ENCODE measurements at places on chromosomes 3 and 15.

- DNase-seq = no peak
Measured at GRCh38 chr15:39728845-39729244, 53.8 kb downstream of the FSIP1 start.

DNA sequence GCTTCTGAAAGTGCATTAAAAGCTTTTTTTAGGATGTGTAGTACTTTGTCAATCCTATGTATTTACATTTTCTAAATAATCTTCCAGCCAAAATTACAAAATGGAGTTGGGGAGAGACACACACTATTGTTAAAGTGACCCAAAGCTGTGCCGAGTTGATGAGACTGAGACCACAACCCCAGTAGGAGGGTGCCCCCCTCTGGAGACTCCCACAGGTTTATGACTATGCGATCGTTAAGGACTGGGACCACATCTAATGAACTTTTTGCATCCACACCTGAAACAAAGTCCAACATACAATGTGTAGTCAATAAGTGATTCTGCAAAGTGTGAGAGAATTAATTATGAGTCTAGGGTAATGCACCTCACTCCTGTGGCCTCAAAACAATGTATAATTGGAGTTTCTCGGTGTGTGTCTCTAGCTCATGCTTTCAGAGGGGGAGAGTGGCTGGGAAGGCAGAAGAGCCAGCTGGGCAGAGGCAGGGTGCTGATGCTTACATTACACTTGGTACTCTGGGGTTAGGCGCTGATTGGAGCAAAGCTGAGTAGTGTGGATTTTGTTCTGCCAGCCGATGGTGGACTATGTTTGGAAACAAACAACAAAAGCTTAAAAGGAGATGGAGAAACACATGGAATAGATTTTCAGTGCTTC lies 102.8 kb downstream of the KCNH8 start:
- DNase-seq = no peak

- no peak for DNase-seq
Measured at GRCh38 chr15:50051811-50052419, 67.1 kb downstream of the ATP8B4 start.

DNA sequence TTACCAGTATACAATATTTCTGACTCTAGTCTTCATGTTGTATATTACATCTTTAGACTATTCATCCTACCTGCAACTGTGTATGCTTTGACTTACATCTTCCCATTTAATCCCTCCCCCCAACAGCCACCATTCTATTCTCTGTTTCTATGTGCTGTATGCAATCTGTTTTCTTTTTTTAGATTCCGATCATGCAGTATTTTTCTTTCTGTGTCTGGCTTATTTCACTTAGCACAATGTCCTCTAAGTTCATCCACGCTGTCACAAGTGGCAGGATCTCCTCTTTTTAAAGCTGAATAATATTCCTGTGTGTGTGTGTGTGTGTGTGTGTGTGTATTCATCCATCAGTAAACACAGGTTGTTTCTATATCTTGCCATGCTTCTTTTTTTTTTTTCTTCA lies 66.4 kb upstream of the NUDT16 start:
- DNase-seq = no peak

DNA sequence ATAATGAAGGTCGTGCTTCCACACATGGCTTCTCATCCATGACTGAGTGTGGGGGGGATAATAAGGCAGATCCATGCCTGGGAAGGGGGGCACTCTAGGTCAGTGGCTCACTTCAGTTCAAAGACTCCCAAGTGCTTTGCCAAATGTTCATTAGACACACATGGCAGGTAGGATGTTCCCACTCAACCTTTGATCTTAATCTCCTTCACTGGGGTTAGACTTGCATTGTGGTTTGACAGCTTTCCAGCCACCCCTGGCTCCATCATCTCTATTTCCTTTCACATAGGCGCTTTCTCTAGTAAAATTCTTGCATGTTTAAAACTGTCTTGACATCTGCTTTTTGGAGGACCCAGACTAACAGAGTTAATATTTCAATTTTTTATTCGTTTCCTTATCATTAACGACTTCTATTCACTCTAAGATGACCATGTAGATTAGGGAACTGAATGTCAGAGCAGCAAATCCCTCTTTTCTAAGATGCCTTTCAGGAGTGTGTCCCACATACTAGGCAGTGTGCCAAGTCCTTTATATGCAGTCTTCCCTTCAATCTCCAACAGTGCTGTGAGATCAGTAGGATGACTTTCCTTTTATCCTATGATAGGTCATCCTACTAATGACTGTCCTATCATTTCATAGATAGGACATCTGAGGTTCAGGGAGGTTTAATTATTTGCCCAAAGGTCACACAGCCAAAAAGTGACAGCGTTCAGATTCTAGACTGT lies 57.9 kb downstream of the BTD start:
- DNase-seq = no peak

DNA sequence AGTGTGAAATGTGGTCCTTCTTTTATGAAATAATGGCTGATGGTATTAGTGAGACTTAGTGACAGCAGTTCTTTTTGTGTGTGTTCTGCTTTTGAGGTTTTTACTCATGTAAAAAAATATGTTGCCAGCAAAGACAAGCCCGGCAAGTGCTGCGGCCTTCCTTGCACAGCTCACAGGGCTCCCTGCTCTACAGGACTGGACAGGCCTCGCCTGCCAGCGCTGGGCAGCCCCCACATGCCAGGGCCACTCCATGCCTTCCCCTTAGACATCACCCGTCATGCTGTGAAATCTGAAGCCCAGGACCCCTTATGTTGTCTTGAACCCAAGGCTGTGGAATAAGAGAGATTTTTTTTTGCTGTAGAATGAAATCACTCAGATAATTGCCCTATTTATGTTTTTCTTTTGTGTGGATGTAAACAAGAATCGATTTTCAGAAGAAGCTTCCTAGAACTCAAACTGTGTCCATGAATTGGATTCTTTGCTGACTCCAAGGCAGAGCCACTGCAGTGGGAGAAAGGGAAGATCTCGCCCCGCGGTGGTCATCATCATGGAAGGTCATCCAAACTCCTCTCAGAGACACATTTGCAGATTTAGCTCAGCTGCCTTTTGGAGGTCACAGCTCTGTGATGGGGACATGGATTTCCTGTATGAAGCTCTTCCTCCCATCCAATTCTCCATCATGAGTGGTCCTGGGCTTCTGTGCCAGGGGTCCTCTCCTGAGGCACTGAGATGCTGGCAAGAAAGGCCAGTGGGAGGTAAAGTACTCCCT lies 150.8 kb downstream of the ATP10A start:
- DNase-seq = no peak

GRCh38 chr15:91265416-91265940 lies 165.4 kb downstream of the SV2B start:
- DNase-seq = no peak

- DNase-seq = no peak
Measured at GRCh38 chr3:128503164-128503651, 10.2 kb upstream of the GATA2 start.

DNA sequence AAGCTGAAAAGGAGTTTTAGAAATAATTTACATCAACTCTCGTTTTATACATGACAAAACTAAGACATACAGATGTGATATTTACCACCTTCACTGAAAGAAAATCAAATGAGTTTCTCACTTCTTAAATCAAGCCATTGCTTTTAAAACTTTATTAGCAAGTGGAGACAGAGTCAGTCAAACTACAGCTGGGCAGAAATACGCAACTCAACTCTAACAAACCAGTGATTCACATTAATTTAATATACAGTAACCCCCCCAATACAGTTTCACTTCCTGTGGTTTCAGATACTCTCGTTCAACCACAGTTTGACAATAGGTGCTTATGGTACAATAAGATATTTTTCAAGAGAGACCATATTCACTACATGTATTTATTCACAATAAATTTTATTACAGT lies 477.1 kb downstream of the MAGI1 start:
- no peak for DNase-seq

GRCh38 chr3:143769616-143770015 lies 78.7 kb downstream of the SLC9A9 start:
- no peak for DNase-seq

DNA sequence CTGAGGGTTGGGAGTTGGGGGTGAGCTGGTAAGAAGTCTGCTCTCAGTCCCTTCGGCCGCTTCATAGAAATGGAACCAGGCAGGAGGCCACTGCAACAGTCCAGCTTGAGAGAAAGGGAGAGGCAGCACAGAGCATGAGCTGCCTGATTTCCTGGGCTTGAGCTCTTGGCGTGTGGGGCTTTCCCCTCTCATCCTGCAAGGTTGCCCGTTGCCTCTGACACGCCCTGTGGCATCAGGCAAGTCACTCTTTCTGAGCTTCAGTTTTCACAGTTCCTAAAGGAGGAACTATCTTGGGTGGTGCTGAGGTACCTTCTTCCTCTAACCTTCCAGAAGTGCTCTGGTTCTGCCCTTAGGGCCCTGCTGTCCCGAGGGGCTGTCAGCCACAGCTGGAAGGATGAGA lies 4.9 kb downstream of the MESP2 start:
- DNase-seq = no peak

DNA sequence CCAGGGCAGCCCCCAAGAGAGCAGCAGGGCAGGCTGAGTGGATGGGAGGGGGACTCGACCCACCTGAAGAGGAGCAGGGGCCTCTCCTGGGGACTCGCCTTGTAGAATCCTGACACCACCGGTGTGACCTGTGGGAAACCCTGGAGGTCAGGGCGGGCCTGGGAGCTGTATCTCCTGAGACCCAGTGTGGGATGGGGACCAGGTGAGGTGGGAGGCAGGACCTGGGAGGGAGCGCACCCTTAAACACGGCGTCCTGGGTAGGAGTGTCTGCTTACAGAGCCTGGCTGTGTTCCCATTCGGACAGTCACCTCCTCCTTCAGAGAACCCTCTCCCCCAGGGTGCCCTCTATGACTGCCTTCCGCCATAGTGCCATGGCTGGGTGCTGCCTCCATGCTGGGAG lies 27.1 kb downstream of the C15orf39 start:
- DNase-seq = no peak

GRCh38 chr15:39427705-39428104 lies 153.2 kb upstream of the THBS1 start:
- DNase-seq = no peak

GRCh38 chr3:142857056-142857455 lies 31.8 kb downstream of the PCOLCE2 start:
- no peak for DNase-seq

- DNase-seq = no peak
Measured at GRCh38 chr3:58952128-58952917, 97.5 kb downstream of the CFAP20DC start.

- DNase-seq = no peak
Measured at GRCh38 chr15:62850791-62851291, 191.7 kb upstream of the TPM1 start.

GRCh38 chr3:129061888-129062834 lies 1.6 kb downstream of the GP9 start:
- DNase-seq = no peak

- DNase-seq = no peak
Measured at GRCh38 chr15:60718661-60719069, 239.7 kb upstream of the ICE2 start.

GRCh38 chr3:14283813-14284438 lies 105.3 kb downstream of the LSM3 start:
- no peak for DNase-seq

- DNase-seq = no peak
Measured at GRCh38 chr3:15300323-15301078, 31.9 kb downstream of the SH3BP5 start.

DNA sequence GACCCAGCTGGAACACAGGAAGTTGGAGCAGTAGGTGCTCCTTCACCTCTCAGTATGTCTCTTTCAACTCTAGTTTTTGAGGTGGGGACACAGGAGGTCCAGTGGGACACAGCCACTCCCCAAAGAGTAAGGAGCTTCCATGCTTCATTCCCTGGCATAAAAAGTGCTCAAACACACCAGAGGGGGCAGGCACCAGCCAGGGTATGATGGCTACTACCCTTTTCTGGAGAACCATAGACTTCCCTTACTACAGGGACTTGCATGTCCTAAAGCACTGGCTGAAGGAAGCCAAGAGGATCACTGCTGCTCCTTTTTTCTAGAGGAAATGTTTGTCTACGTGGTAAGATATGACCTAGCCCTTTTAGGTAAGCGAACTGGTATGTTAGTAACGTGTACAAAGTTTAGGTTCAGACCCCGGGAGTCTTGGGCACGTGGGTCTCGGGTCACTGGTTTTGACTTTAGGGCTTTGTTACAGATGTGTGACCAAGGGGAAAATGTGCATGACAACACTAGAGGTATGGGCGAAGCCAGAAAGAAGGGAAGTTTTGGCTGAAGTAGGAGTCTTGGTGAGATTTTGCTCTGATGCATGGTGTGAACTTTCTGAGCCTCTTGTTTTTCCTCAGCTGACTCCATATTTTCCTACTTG lies 11.9 kb downstream of the IL17RB start:
- no peak for DNase-seq

- DNase-seq = no peak
Measured at GRCh38 chr3:4501437-4501836, 8.3 kb downstream of the ITPR1 start.

- no peak for DNase-seq
Measured at GRCh38 chr3:143476965-143477640, 357.5 kb downstream of the CHST2 start.

GRCh38 chr3:139355476-139355875 lies 11.7 kb downstream of the MRPS22 start:
- DNase-seq = no peak

- no peak for DNase-seq
Measured at GRCh38 chr15:85837881-85838280, 43.2 kb upstream of the KLHL25 start.

DNA sequence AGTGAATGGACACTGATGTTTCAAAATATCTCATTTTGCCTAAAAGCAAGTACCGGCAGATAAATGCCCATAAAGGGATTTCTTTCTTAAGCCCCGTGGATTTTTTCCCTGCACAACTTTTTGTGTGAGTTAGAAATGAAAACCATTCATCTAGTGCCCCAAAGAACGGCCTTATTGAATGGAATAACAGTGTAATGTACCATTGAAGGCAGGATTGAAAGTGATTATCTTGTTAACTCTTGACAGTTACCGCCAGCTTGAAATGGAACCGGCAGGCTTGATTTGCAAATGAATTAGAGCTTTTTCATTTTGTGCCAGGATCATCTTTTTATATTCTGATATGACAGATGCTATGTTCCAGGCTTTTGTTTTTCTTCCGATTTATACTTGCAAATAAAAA lies 162.2 kb downstream of the RSRC1 start:
- DNase-seq = no peak

- DNase-seq = no peak
Measured at GRCh38 chr15:70487387-70487740, 276.0 kb downstream of the UACA start.

DNA sequence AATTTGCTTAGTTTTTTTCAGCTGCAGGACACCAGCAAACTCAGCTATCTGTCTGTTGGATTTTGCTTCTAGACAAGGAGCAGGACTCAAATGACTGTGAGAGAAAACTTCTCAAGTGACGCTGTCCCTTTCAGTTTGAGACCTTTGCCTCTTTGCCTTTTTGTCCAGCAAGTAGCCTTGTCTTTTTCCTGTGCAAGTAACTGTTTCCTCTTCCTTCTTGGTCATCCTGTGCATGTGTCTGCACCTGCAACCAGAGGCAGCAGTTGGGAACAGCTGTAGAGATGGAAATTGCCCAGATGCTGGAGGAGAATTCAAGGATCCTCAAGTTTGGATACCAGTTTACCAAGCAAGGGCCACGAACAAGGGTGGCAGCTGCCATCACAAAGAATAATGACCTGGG lies 23.3 kb upstream of the TMOD3 start:
- DNase-seq = no peak
